GM04503 (cell line): ENCODE measurements at places on chromosomes 13 and 19.

GRCh38 chr19:19461306-19461670 is 54.1 kb downstream of the TSSK6 start:
- no peak for DNase-seq

- DNase-seq, result no peak
Observed at GRCh38 chr13:52849291-52850071, 1.0 kb upstream of the PCDH8 start.

DNA sequence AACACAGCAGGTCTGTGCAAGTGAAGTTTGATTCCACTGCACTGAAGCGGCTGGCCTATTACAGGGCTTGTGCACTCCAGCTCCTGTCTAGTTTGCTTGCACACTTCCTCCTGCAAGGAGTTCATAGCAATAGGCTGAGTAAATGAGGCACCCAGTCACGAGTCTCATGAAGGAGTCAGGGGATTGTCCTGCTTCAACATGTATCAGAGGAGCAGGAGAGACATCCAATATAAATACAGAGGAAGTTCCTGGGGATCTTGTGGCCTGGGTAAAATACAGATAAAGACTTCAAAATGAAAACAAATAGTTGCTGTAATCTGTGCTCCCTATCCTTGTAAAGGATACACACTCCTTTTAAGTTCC is 259.9 kb downstream of the SLITRK1 start:
- DNase-seq, result no peak

GRCh38 chr19:1384085-1384462 is 367 bp downstream of the NDUFS7 start:
- no peak for DNase-seq

DNA sequence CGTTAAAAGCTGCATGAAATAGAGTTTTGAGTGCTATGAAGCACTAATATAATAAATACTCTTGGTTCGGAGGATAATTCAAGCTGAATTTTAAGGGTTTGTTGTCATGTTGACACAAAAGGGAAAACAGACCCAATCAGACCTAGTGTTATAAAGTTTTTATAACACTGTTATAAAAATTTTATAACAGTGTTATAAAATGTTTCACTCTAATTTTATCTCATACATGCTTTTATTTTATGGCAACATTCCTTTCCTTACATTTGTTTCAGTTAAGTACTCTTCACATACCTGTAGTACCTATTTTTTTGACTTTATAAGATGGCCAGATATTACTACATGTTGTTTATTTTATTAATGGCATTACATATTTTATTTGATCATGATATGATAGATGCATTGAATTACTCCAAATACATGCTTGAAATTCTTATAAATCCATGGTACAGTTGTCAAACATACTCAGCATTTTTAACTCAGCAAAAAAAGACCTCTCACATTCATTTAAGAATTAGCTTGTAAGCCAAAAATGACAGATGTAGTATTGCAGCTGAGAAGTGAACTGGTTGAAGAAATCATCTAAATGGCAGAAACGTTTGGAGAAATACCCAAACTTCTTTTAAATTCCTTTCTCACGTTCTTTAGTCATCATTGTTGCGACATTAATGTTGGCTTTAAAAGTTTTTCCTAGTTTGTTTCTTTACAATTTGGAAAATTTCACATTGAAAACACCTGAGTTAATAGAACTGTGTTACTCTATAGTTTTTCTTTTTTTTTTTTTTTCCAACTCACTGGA is 104.5 kb downstream of the PIBF1 start:
- DNase-seq, result peak; percentile 29

GRCh38 chr13:34571716-34572115 is 370.4 kb upstream of the NBEA start:
- no peak for DNase-seq

GRCh38 chr19:2629491-2630351 is 72.8 kb downstream of the GNG7 start:
- DNase-seq, result no peak

DNA sequence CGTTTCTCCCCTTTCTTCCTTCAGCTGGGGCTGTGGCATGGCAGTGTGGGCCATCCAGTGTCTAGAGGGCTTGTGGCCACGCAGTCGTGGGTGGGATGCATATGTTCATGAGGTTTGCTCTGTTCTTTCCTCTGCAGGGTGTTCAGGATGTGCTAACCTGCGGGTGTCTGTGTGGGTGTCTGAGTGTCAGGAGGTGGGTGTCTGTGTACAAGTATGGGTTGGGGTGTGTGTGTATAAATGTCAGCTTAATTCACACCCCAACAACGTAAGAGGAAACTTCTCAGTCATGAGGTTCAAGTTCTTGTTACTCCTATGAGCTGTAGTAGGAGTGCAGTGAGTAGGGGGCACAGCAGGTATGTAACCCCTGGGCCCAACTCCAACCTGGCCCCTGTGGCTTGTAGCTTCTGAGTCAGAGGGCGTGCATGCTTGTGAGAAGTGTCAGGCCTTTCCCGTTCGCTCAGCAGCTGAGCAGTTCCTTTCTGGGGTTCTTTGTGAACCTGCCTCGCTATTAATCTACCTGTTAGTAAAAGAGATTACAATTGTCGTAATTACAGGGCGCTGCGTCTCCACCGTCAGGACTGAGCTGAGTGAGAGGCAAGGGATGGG is 49.1 kb downstream of the NFIX start:
- no peak for DNase-seq

DNA sequence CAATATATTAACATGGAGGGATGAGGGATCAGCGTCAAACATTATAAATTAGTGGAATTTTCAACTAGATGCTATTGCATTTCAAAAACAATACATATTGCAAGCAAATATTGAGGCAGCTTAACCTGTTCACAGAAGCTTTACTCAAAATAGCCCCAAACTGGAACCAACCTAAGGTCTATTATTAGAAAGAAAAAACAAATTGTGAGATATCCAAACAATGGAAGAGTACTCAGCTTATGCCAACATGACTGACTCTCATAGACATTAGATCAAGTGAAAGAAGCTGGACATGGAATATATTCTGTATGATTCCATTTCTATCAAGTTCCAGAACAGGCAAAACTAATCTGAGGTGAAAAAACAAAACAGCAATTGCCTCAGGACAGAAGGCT is 27.6 kb upstream of the NEK3 start:
- no peak for DNase-seq

DNA sequence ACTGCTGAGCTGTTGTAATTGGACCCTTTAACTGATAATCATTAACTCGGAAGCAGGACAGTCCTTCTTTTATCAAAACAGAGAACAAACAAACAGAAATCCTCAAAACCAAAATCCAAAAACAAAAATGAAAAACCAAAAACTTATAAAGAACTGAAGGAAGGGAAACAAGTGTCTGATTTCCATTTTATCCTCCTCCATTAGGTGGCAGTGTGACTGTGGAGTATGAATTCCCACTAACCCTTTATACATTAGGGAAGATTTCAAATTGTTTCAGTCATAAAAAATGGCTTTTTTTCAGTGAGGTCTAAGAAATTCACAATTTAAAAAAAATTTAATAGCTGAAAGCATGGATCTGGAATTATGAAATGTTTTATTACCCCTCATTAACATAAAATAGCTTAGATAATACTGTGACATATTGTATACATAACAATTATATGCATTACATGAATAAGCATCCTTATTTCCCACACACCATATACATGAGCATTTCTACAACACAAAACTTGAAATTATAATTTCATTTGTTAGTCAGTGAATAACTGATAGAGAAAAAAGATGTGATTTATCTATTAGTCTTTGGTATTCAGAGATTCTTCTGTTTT is 1074.3 kb upstream of the PCDH9 start:
- no peak for DNase-seq

- no peak for DNase-seq
Observed at GRCh38 chr13:96540670-96541069, 450.8 kb downstream of the HS6ST3 start.
